GM03348 (cell line): ENCODE measurements at places on chromosomes 7 and 10.

DNA sequence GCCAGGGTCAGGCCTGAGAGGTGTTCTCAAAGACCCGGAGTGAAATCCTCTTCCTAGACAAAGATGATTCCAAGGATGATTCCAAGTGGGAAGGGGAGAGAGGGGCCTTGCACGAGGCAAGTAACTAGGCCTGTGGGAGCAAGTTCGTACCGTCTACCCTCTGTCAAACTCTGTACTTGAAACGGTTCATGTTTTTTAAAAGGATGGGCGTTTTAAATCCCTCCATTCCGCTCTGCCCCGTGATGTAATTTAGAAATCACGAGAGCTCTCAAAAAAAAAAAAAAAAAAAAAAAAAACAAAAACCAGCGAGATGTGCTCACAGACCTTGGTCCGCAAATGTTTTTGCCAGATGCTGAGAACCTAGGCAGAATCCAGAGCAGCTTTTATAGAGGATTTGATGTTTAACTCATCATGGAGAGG is 114.7 kb upstream of the CARD11 start:
- no peak for DNase-seq

- DNase-seq = no peak
These were observed 25.1 kb upstream of the DDIT4 start for GRCh38 chr10:72248468-72249151.

- no peak for DNase-seq
These were observed 185.7 kb downstream of the KIAA1217 start for GRCh38 chr10:24394461-24395190.

- peak; percentile 54 for DNase-seq
These were observed 151.5 kb downstream of the JAZF1 start for GRCh38 chr7:28029051-28029450.

DNA sequence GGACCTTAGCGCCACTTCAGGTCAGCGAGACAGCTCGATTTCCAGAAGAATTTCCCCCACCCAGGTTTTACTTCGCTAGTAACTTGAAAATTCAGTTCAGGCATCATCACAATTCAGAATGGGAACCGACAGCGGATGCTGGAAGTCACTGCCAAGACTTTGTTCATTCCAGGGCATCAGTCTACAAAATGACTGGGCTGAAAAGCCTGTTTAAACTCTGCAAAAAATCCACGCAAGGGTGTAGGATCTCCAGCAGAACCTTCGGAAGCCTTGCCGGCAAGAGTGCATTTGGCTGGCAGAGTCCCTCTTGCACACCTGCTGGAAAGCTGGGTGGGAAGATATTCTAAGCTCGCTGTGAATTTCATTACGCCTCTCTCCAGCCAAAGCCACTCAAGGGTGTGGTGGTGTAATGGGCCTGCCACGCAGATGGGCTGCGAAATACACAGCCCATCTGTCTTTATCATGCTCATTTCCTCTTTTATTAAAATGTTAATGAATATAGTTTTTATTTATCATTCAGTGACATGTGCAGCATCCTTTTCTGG is 672.0 kb upstream of the FOXK1 start:
- no peak for DNase-seq

DNA sequence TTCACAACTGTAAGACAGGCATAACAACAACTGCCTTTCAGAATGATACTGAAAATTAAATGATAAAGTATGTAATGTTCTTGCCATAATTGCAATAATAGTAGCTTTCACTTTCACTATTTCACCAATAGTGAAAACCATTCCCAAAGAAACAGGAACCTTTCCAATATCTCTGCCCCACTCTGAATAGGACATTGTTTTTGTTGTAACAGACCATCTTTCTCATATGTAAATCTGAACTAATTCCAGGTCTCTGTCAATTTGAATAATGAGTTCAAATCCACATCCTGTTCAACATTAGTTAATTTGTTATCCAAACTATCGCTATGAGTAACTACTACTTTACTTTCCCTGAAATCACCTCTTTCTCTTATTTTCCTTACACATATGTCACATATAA is 148.0 kb downstream of the LRRN3 start:
- DNase-seq = no peak

- no peak for DNase-seq
These were observed 395.9 kb downstream of the SORCS3 start for GRCh38 chr10:105037022-105037421.

DNA sequence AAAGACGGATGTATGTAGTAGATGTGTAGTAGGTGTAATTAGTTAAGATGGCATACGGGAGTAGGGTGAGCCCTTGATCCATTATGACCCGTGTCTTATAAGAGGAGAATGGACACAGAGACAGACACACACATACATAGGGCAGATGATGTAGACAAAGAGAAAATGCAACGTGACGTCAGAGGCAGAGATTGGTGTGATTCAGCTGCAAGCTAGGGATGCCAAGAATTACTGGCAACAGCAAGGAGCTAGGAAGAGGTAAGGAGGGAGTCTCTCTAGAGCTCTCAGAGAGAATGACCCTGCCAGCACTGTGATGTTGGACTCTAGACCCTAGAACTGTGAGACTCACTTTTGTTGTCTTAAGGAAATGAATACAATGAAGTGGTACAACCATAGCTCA is 247.0 kb upstream of the HABP2 start:
- DNase-seq = peak; percentile 35

DNA sequence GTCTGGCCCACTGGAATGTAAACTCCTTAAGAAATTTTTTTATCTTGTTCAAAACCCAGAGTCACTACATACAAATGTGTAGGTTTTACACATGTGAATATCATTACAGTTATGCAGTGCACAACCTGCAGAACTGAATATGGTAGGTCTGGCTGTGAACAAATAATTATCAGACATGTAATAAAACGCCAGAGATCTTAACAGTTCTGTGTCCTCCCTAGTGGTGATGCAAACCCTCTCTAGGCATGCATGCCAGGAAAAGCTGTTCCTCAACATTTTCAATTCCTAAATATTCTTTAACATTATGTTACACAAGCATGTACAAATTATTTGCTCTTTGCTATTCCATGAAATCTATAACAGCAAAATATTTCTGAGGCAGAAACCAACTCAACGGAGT is 124.6 kb downstream of the IMMP2L start:
- no peak for DNase-seq

- DNase-seq = peak; percentile 16
These were observed 944 bp downstream of the AVL9 start for GRCh38 chr7:32496052-32496813.

GRCh38 chr10:17025444-17026295 is 103.9 kb downstream of the CUBN start:
- DNase-seq = peak; percentile 71

DNA sequence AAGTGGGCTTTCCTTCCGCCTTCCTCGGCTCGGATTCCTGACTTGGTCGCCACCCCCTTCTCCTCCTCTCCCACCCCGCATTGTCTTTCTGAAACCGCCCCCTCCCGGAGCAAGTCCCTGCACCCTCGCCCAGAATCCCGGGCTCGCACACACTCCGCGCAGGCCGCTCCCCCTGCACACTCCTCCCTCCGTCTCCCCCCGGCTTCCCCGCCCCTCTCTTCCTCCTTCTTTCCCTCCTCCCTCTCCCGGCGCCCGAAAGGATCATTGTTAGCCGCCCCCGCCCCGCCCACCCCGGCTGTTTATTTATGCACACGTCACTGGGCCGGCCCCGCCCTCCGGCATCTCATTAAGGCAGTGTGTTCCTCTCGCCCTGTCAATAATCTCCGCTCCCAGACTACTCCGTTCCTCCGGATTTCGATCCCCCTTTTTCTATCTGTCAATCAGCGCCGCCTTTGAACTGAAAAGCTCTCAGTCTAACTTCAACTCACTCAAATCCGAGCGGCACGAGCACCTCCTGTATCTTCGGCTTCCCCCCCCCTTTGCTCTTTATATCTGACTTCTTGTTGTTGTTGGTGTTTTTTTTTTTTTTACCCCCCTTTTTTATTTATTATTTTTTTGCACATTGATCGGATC is at the start of gene TCF7L2:
TSS of gene TCF7L2 (plus strand) at position 373 of the 633 bp plus-strand sequence. CDS start 510 bp downstream, outside the sequence.
- peak; percentile 94 for DNase-seq

GRCh38 chr10:27771231-27771630 is 25.6 kb upstream of the MKX start:
- no peak for DNase-seq

- DNase-seq = no peak
These were observed 94.3 kb downstream of the ELAPOR2 start for GRCh38 chr7:86964973-86965726.

DNA sequence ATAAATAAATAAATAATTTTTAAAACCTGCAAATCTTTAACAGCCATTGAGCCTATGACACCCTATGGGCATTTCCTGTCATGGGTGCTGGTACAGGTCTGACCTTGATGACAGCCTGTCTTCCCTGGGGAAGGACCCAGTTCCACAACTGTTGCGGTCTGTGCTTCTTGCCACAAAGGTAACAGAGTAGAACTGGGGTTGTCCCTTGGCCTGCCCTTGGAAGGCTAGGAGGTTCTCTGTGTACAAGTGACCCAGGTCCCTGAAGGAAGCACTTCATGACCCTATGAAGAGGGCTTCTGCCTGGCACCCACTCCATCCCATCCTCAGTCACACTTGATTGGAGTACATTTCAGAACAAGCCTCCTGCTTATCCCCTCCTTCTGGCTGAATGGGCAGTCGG is 66.9 kb downstream of the OGDH start:
- no peak for DNase-seq

DNA sequence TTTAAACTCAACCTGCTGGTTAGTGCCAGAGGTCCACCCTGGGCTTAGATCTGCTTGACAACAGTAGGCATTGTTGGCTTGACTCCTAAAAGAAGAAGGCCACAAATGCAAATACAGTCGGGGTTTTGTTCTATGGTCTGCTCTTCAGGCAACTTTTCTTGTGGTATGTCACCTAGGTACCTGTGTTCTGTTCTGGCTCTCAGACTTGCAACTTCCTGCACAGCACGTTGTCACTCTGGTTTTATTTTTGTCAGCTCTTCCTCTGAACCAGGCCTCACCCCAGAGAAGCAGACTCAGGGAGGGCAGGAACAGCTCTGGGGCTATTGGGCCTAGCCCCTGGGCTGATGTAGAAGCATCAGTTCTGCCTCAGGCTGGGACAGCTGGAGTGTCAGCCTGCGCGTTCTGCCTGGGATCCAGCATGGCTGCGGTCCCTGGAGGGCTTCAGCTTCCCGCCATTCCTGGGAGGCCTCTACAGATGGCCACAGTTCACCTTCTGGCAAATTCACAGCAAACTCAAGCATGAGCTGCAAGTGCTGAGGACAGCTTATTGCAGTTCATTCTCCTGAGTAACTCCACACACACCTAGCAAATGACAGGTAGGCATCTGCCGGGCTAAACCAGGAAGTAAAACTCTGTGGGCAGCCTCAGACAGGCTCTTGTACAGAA is 11.0 kb upstream of the PDCD4 start:
- DNase-seq = no peak

- no peak for DNase-seq
These were observed 7.0 kb upstream of the SFMBT2 start for GRCh38 chr10:7417807-7418206.

GRCh38 chr7:140122965-140123364 is 53.8 kb downstream of the KDM7A start:
- no peak for DNase-seq

- DNase-seq = no peak
These were observed 572.8 kb downstream of the INHBA start for GRCh38 chr7:41130086-41130485.

DNA sequence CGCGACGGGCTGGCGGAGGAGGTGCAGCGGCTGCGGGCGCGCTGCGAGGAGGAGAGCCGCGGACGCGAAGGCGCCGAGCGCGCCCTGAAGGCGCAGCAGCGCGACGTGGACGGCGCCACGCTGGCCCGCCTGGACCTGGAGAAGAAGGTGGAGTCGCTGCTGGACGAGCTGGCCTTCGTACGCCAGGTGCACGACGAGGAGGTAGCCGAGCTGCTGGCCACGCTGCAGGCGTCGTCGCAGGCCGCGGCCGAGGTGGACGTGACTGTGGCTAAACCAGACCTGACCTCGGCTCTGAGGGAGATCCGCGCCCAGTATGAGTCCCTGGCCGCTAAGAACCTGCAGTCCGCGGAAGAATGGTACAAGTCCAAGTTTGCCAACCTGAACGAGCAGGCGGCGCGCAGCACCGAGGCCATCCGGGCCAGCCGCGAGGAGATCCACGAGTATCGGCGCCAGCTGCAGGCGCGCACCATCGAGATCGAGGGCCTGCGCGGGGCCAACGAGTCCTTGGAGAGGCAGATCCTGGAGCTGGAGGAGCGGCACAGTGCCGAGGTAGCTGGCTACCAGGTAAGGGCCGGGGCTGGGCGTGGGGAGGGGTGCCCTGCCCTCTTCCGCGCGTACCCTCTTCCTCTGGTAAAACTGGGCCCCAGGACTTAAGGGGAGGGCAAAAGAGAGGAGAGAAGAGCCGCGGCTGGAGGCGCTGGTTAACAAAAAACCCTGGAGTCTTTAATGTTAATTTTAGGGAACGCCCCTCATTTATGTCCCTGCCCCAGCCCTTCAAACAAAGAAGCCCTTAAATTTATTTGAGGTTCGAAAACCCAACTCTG is 987 bp downstream of the INA start:
- no peak for DNase-seq

DNA sequence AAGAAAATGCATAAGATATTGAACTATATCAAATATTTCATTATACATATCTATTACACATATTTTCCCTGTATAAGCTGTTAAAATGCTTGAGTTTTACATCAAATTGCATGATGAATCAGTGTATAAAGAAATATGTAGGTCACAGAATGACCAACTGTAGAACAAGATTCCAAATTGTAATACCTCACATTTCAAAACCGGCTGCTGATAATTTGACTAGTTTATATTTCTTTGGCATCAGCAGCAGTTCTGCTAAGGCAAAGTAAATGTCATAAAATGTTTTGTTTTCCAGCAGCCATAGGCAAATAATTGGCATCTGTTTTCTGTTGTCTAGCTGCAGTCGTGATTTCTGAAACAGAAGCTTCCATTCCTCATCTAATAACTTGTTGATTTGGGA is 633.9 kb downstream of the ARL4A start:
- peak; percentile 11 for DNase-seq

GRCh38 chr7:108014215-108014614 is 11.3 kb upstream of the LAMB1 start:
- no peak for DNase-seq

DNA sequence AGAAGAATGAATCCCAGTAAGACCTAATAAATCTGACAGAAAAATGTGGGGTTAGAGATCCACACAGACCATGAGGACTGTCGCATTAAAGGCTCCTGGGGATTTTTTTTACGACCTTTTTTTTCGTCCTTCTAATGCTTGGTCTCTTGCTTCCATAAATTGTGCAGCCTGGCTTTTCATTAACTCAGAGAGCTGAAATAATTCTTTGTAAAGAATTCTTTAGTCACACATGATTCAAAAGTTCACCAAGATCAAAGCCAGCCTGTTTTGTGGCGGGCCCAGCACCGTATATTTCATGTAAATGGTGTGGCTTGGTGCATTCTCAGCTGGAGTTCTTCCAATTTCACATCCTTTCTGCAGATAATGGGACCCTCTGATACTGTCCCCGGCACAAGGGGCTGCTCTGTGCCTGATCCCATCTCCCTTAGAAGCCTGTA is 206.6 kb upstream of the BMPER start:
- DNase-seq = no peak

GRCh38 chr10:5723692-5724091 is 39.1 kb downstream of the TASOR2 start:
- DNase-seq = no peak

DNA sequence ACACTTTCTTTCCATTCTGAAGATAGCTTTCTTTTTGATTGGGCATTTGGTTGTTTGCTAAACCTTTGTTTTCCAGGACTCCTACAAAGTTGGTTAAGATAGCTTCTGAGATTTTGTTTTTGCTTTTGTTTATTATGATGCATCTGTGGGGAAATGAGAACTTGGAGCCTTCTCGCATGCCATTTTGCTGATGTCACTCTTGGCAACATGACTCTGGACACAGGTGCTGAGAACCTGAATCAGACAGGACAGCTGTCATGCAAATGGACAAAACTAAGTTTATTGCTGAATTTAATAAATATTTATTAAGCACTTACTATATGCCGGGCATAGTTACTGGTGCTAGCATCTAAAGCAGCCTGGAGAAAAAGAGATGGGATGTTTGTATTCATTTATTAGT is 274.1 kb downstream of the ZEB1 start:
- DNase-seq = no peak
